ENCODE measurements at places on chromosomes 16 and 17.

- no peak for DNase-seq
Measured at GRCh38 chr16:12356632-12357340, 380.3 kb downstream of the SNX29 start.

DNA sequence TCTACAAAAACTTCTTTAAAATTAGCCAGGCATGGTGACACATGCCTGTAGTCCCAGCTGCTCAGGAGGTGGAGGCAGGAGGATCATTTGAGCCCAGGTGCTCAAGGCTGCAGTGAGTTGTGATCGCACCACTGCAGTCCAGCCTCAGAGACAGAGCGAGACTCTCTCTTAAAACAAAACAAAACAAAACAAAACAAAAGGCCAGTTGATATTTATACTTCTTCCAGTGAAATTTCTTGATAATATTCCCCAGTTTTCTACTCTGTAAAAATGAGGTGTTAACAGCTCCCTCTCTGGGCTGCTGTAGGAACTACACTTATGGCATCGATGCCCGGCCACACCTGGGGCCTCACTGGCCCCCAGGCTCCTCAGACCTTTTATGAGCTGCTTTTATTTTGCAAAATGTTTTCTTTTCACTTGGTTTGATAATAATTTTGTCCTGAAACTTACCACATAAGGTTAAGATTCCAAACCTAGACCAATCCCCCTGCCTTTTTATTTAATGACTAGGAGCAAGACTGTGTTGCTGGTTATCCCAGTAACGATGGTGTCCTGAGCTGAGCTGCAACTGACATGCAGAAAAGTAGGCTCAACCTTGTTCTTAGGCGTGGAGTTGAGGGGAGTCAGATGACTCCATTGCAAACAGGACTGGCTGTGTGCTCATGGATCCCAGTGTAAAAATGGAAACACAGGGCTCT is 17.6 kb downstream of the MAPK8IP3 start:
- DNase-seq: no peak

DNA sequence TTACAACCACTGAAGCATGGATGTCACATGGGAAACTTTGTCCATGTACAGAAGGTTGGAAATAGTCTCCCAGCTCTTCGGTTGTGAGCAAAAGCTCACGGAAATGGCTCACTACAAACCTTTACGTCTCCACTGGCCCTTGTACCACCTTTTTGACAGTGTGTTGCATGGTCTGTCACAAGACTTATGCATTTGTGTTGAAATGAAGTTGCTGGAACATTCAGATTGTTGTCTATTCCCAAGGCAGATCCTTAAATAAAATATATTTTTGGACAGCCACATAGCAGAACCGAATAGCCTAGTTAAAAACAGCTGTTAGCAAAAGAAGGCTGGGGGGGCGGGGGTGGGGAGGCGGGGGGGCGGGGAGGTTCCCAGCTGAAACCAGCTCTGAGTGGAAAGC is 39.2 kb downstream of the KNOP1 start:
- DNase-seq: no peak

GRCh38 chr17:80352991-80353665 is 61.8 kb upstream of the ENDOV start:
- DNase-seq: no peak

GRCh38 chr16:50500171-50500874 is 47.9 kb upstream of the NKD1 start:
- DNase-seq: no peak

DNA sequence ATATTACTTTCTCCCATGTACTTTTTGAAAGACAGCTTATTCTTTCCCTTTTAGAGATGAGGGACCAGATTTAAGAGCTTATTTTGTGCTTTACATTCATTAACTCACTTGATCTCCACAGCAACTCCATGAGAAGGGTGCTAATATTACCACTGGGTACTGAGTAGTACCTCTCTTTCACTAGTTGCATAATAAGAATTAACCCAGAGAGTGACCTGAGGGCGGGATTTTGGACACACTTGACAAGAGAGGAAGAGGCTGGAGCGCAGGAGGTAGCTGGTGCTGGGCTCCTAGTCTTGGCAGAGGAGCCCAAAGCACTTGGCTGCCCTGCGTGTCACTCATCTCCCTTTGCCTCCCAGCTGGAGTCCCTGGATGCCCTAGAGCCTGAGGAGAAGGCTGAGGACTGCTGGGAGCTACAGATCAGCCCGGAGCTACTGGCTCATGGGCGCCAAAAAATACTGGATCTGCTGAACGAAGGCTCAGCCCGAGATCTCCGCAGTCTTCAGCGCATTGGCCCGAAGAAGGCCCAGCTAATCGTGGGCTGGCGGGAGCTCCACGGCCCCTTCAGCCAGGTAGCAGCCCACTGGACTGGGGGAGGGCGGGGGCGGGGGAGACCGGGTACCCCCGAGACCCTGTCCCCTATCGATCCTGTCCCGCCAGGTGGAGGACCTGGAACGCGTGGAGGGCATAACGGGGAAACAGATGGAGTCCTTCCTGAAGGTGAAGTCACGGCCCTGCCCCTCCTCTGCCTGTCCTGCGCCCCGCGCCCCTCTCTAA is 1.7 kb upstream of the MAZ start:
- no peak for DNase-seq

DNA sequence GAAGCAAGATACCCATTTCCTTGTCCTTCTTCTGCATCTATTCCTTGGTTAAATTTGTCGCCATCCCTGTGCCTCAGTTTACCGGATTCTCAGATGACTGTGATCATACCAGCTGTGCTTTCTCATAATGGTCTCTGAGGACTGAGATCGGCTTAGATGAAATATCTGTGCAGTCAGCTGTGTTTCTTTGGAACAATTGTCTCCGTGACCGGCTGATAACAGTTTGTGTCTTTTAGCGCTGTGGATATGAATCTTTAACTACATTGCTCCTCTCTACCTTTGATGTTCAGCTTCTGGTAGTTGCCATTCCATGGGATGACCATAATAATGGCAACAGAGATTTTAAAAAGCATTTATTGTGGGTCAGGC is 473 bp downstream of the FTO start:
- DNase-seq: no peak

GRCh38 chr17:77666881-77667395 is 291.6 kb upstream of the TNRC6C start:
- no peak for DNase-seq

DNA sequence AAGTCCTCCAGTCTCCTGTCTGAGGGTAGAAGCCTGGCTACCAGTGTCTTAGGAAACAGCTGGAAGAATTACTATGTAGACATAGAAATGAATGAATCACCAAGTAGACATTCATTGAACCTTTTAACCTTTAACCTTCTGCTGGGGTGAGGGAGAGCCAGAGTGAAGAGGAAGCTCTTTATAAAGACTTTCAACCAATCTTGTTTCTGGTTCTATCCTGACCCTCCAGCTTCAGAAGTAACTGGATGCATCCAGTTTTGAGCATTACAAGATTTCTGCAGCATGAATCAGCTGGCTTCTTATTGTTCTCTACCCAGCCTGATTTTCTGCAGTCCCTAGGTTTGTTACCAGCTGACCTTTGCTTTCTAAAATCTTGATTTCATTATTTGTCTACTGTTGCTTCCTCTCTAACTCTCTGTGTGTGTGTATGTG is 8.5 kb downstream of the TEKT1 start:
- DNase-seq: no peak

DNA sequence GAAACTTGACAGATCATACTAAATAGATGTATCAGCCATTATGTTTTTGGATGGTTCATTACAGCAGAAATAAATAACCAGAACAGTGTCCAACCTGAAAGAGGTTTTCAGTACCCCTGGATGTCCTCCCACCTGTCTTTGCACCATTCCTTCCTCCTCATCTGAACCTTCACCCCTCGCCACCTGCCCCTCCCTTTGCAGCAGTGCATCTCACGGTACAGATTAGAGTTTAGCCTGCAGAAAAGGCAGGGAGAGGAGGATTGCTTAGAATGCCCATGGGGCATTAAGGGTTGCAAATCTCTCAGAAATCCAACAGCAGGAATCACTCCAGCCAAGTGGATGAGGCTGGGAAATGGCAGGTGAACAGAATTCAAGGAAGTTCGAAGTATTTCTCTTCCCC is 155.0 kb downstream of the HS3ST2 start:
- no peak for DNase-seq

GRCh38 chr16:85989863-85990643 is 91.1 kb downstream of the IRF8 start:
- DNase-seq: no peak

GRCh38 chr17:44751806-44752205 is 7.0 kb upstream of the ADAM11 start:
- no peak for DNase-seq

DNA sequence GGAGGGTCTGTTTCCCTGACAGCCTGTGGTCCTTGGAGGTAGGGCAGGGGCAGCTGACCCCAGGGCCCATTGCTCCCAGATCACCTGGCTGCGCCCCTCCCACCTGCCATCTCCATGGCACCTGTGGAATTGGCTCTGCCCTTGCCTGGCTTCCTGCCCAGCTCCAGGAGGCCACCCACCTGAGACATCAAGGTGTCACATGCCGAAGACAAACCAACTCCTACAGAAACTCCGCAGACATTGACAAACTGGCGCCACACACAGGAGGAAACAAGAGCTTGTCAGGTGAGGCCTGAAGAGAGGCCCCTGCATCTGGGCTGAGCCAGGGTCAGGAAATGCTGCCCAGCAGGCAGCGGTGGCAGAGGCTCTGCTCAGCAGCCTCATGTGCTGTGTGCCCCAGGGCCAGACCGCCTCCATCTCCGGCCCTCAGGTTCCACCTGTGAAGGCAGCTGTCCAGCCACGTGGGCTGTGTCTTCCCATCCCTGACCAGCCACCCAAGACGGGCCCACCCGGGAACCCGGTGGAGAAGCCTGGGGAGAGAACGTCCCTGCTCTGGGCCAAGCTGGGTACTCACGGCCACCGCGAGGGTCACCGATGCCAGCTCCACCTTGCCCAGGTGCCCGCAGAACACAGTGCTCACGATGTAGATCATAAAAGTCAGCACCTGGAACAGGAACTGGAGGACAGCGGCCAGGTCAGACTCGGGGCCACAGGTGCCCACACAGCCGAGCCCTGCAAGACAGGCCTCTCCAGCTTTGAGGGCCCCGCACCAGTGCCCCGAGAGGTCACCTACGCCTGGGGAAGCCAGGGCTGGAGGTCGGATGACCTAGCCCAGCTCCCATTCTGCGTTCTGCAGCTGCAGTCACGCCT is 1.6 kb downstream of the SLC47A2 start:
- DNase-seq: no peak

- DNase-seq: no peak
Measured at GRCh38 chr17:9537177-9537776, 38.3 kb downstream of the STX8 start.

DNA sequence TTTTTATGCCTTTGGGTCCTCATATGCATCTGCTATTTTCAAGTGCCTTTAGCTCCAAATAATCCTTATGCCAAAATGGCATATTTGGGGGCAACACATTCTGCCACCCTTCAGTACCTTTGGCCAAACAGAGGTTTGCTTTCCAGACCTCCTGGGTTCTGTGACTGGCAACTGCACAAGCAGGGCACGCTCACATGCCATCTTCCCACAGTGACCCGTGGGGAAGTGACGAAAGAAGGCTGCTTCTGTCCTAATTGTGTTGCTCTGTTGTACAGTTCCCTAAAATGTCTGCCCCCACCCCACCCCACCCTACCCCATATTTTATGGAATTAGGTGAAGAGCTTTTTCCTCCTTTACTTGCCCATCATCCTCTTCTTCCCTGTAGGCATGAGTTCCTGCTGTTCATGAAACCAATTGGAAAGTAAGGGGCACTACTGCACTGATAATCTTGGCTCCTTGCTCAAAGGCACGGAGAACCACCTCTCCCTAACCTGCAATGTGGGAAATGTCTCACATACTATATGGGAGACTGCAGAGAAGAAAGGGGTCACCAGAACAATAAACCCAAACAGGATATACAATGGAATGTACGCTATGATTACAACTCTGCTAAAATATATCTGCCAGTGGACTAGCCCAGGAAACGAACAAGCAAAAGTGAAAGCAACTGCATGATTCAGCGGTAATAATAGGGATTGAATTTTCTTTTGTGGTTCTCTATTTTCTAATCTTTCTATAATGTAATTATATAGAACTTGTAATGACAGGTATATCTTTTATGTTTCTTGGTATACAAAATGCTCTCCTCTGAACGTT is 3.3 kb upstream of the SLFN12L start:
- DNase-seq: no peak

DNA sequence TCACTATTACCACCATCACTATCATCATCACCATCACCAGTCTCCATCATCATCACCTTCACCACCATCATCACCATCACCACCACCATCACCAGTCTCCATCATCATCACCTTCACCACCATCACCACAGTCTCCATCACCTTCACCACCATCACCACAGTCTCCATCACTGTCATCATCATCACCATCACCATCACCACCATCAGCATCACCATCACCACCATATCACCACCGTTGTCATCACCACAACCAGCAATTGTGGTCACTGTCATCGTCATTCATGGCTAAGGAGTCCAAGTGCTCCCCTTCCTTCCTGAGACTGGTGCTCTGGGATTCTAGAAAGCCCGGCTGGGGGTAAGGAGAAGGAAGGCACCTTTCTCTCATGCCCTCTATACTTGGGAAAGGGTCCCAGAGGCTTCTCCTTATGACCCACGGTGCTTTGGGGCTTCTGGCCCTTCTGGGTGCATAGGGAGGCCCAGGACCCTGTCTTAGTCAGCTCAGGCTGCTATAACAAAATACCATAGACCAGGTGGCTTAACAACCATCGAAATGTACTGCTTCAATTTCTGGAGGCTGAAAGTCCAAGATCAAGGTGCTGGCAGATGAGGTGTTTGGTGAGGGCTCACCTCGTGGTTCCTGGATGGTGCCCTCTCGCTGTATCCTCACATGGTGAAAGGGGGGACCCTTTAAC is 93.4 kb upstream of the GSE1 start:
- no peak for DNase-seq

DNA sequence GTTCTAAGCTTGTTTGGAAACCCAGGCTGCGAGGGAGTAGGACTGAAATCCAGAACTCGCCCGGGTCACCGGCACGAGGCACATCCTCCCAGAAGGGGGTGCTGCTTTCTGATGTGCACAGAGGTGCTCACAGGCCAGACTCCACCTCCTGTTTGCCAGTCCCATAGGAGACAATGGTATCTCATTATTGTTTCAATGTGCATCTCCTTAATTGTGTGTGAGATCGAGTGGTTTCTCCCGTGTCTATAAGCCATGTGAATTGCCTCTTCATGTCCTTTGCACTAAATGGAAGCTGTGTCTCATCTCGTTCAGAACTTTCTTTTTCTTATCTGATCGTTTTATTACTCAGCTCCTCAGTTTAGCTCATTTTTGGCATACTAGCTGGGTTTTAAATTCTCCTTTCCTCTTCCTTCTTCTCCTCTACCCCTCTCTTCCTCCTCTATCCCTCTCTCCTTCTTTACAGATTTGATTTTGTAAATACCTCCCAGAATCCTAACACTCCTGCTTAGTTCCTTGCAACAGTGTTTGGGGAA is 32.1 kb upstream of the PRKCB start:
- no peak for DNase-seq

GRCh38 chr17:41015454-41015853 is 6.5 kb upstream of the KRTAP3-1 start:
- no peak for DNase-seq

GRCh38 chr17:68449021-68449739 is 8.1 kb downstream of the WIPI1 start:
- no peak for DNase-seq

GRCh38 chr16:82081264-82081663 is 46.2 kb downstream of the HSD17B2 start:
- no peak for DNase-seq

GRCh38 chr17:66564992-66565465 is 262.6 kb downstream of the PRKCA start:
- no peak for DNase-seq

- DNase-seq: no peak
Measured at GRCh38 chr17:46978489-46979146, 435 bp downstream of the RPRML start.

Data from NCI-H1048 (cell line).